ENCODE measurements at places on chromosomes 3 and 15.

GRCh38 chr15:93028632-93029213, 60.3 kb downstream of the RGMA start:
- no peak for DNase-seq

GRCh38 chr3:165133188-165133899, 55.0 kb upstream of the SI start:
- DNase-seq = no peak

DNA sequence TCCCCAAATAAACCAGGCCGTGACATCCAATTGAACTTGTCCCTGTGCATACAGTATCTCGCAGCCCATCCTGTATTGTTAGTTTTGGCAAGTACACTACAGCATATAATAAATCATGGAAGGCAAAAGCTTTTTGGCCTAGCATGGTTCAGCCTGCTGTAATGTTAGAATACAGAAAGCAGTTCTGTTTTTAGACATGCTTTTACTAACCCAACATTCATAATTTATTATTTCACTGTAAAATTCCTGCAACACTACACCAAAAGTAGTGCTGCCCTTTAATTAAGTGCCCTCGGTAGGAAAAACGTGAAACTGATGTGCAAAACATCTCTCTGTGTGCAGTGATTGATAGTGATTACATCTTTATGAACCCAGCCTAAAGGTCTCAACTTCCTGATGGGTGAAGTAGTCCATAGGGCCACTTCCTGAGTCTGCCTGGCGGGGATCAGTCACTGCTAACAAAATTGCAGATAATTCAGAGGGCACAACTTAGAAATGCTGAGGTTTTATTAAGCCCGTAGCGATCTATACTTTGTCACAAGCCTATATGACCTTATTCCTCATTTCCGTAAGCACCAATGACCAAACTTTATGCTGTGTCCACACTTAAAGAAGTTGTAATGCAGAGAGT, 227.8 kb downstream of the CDIN1 start:
- no peak for DNase-seq

GRCh38 chr15:47362118-47362905, 355.0 kb upstream of the SEMA6D start:
- no peak for DNase-seq

DNA sequence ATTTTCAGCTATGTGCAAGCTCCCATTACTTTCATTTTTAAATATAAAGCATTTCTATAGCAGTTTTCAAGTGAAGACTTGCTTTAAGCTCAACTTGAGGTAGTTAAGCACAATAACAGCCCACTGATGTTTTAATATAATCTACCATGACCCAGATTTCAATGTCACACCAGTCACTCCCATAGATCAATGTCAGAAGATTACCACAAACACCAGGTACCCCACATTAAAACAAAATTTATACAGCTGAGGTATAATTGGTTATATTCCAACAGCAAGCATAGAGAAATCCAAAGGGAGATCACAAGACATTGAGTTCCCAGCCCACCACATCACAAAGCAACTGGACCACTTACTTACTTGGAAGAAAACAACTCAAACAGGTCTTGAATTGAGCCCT, 22.8 kb downstream of the GTPBP8 start:
- no peak for DNase-seq

DNA sequence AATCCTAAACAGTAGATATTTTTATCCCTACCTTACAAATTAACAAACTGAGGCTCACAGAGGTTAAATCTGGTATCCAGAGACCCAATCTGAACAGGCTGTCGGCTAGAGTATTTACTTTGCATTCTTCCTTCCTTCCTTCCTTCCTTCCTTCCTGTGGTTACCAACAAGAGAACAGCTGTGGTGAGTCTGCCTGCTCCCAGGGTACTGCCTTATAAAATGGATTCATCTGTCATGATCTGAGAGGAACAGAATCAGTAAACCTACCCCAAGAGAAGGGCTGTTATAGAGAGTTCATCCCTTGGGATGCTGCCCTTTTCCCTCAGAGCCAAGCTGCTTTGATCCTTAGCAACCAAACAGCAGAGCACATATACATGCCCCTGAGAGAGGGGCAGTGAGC, 3.6 kb downstream of the GADL1 start:
- no peak for DNase-seq

- DNase-seq = peak; percentile 28
These were observed 71.8 kb upstream of the GCNT3 start for GRCh38 chr15:59539799-59540198.

DNA sequence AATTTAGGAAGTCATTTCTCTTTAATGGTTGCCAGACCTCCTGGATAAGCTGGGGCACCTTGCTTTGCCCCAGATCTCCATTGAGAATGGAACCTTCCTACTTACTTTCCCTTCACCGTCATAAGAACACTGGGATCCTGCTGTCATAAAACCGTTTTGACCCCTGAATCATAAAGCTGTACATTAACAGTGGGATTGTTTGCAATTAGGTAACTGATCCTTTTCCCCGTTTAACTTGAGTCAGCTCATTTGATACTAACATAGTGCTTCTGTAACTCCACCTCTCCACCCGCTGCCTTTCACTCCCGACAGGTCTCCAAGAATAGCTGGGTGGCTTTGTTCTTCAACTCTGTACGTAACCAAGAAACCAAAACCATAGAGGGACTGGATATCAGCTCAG, 308.2 kb upstream of the WNT5A start:
- DNase-seq = no peak

GRCh38 chr3:110419096-110419495, 652.5 kb upstream of the NECTIN3 start:
- DNase-seq = peak; percentile 13

DNA sequence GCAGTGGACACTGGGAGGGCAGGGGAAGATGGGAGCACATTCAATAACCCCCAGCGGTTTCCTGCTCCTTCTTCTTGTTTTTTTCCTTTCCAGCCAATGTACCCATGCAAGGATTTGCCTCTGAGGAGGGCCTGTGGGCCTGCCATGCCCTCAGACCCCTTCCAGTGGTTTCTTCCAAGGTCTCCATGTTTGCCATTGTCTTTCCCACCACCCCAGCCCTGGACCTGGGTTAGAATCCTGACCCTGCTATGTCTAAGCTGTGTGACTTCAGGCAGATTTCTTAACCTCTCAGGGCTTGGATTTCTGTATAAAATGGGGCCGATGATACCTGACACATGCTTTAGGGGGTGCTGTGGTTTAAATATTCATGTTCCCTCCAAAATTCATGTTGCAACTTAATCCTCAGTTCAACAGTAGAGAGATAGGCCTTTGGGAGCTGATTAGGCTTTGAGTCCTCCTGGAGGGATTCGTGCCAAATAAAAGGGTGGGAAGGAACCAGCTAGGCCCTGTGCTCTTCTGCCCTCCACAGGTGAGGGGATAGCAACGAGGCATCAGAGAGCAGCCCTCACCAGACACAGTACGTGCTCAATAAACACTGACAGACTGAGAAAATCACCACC, 46.3 kb upstream of the FLNB start:
- peak; percentile 44 for DNase-seq

DNA sequence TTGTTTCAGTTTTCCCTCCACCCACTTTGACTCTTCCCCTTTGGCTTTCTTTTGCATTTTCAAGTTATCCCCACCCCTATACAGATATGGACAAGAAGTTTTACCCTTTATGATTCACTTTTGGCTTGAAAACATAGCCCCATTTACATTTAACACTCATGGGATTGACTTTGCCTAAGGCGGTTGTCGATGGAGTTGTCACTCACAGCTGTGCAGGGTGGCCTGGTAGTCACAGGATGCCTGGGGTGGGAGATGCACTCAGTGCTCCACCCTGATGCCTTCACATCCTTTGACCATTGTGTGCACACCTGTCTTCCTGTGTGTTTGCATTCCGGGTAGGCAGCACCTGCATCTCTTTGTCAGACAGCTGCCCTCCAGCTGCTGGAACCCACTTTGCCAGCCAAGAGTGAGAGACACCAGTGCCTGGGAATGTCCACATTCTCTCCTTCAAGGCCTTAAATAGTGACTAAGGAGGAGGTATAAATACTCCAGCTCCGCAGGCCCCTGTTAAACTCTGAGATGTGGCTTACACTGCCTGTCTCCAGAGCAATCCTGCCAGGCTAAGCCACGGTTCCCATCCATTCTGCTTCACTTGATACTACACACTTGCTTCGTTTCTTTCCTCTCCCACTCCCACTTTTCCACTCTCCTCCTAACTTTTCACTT, 191.5 kb upstream of the SLC24A5 start:
- DNase-seq = no peak

- DNase-seq = no peak
These were observed 12.9 kb downstream of the MB21D2 start for GRCh38 chr3:192904632-192905289.

GRCh38 chr3:105691633-105692032, 177.2 kb downstream of the CBLB start:
- no peak for DNase-seq

- DNase-seq = no peak
These were observed 30.9 kb upstream of the CA12 start for GRCh38 chr15:63412551-63412950.

DNA sequence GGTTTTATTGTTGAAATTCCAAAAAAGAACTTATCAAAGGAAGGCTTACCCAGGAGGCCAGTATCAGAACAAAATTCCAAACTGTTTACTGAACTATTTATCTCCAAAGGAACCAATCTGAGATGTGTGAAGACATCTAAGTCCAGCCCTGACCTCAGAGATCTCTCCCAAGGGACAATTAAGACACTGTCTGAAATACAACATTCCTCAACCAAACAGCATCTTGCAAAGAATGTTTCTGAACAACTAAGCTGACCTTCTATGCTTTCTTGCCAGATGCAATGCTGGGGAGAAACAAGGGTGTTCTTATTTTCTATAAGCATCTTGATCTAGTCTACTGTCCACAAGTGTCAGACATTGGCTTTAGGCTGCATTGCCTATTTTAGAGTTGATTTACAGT, 13.6 kb downstream of the PDZRN3 start:
- DNase-seq = no peak

DNA sequence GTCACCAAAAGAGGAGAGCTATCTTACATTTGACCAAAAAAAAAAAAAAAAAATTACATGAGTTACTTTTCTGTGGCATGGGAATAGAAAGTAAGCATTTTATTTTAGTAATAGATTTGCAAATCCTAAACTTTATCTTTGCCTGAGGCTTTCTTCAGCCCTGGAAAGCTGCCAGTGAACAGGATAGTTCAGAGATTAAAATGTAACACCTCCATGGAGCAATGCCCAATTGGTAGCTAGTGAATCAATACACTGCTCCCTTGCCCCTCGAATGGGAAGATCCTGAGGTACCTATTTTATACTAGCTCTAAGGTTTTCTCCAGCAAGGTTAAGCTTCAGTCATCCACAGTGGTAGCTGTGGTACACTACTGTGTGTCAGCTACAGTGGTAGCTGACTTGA, 867.1 kb downstream of the NAALADL2 start:
- no peak for DNase-seq

GRCh38 chr15:25242166-25242879, 196.5 kb downstream of the UBE3A start:
- no peak for DNase-seq

DNA sequence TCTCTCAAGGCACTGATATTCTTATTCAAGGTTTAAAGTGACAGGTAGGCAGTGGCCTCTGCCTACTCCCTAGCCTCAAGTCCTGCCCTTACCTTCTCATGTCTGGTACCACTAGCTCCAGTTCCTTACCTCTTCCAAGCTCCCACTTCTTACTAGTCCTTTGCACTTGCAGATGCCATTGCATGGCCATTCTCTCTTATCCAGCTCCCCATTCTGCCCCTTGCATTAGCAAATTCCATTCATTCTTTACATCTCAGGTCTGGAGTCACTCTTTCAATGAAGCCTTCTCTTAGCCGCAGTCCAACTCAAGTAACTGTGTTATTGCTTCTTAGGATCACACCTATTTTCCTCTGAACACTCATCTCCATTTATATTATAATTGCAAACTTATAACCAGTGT, 807.1 kb downstream of the EDEM1 start:
- DNase-seq = no peak

- DNase-seq = no peak
These were observed 66.8 kb upstream of the BCHE start for GRCh38 chr3:165903885-165904630.

GRCh38 chr15:62306851-62307504, 141.9 kb upstream of the C2CD4B start:
- peak; percentile 44 for DNase-seq

DNA sequence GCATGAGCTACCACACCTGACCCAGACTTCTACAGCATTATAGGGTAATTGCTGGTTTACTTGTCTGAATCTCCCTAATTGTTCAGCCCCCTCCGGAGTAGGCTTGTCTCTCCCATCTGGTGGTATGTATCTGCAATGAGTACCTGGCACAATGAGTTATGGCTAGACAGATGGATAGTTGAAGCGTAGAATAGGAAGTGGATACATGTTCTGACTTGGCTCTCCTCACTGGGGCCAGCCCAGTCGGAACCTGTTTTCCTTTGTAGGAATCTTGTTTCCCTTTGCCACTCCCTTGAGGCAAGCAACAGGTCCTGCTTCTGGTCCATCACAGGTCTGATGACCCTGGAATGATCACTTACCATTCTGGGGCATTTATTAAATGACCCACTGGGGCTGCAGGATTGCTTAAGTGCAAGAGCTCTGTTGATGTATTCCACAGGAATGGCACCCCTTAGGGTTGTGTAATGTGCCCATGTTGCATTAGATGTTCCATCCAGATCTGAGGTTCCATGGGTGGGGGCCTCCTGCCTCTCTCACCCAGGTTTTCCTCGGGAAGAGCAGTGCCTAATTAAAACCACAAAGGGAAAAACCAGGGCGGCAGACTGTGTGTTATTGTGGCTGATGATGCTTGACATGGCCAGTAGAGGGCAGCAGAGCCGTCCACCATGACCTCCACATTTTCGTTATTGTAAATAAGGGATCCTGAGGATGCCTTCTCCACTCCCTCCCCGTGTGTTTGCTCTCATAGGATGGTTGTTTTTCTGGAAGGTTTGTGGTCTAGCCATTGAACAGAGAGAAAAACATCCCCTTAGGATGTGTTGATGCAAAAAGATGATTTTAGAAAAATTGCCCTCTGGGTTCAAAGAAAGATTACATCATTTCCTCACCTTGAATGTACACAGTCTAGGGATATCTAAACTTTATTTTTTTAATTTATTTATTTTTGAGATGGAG, 58.0 kb downstream of the CMTM8 start:
- peak; percentile 61 for DNase-seq

GRCh38 chr3:52086461-52086860, 30.1 kb upstream of the DUSP7 start:
- DNase-seq = no peak

DNA sequence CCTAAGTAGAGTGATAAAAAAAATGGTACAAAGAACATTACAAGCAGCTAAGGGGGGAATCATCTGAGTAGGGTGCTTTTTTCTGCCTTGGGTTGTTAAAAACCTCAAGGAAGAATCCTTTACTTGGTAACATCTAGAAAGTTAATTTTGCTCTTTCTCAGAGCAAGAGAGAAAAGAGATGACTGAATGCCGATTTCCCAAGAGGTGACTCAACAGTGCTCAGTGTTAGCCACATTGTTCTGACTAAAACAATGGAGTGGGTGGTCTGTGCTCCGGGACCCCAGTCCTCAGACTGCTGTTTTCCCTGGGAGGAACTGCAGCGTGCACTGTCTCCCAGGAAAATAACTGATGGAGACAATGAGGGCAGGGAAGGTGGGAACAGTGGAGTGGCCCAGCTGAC, 41.1 kb upstream of the RASGRP1 start:
- DNase-seq = no peak

GRCh38 chr3:9934993-9935392, 1.4 kb downstream of the CRELD1 start:
- no peak for DNase-seq

Data from common myeloid progenitor, CD34-positive (primary cell).